ENCODE measurements at places on chromosomes 11 and 22.
A peak's percentile ranks its signal among the peaks of the same experiment; 100 is the strongest.

DNA sequence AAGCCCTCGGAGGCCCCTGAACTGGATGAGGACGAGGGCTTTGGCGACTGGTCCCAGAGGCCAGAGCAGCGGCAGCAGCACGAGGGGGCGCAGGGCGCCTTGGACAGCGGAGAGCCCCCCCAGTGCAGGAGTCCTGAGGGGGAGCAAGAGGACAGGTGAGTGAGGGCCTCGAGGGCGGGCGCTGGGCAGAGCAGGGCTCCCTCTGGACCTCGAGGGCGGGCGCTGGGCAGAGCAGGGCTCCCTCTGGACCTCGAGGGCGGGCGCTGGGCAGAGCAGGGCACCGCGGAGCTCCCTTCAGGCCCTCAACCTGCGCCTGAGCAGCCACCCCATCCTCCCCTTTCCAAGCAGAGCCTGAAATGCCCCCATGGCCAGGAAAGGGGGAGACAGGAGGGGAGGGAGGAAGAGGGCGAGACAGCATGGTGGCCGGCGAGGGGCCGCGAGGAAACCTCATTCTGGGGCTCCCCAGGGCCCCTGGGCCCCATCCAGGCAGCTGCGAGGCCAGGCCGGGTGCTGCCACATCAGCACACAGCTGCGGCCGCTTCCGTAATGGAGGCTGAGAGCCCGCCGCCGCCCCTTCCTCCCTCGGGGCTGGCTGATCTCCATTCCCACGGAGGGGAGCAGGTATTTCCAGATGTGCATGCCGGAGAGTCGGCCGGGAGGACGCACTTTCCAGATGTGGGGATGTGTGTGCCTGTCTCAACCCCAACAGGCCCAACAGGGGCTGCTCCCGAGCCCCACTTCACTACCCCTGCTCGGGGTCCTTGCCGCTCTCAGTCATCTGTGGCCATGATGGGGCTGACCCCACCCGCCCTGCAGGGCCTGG is 10.0 kb downstream of the PRR33 start:
- peak; percentile 81 for DNase-seq

- no peak for DNase-seq
Measured at GRCh38 chr11:35313760-35314153, 105.6 kb downstream of the SLC1A2 start.

DNA sequence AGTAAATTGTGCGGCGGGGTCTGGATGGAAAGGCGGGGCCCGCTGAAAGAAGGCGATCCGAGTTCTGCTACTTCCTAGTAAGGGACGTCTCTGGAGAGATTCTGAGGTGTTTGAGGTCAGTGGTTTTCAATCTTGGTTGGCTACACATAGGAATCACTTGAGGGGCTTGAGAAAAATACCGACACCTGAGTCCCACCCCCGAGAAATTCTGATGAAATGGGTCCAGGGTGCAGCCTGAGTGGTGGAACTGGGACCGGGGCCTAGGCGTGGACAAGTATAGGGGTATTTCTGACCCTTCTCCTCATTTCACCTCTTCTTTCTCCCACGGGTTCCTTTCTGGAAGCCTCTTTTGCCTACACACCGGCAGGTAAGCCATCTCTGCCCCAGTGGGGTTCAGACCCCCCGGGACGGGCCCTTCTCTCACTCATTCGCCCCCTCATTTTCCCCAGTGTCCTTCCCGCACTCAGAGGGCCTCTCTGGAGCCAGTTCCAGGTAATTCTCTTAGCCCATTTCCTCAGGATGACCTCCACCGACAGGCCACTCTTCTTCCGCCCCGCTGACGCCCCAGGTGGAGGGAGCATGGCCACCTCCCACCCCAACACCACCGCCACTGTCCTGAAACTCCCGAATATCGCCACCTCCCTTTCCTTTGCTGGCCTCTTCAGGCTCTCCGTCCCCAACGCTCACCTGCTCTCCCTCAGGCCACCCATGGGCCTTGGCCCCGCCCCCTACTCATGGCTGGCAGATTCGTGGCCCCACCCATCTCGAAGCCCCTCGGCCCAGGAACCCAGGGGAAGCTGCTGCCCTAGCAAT is 11.8 kb downstream of the ROBO3 start:
- DNase-seq: no peak

- peak; percentile 64 for DNase-seq
Measured at GRCh38 chr11:17972987-17973386, 39.9 kb downstream of the SERGEF start.

- no peak for DNase-seq
Measured at GRCh38 chr11:30326114-30326778, 3.3 kb downstream of the ARL14EP start.

DNA sequence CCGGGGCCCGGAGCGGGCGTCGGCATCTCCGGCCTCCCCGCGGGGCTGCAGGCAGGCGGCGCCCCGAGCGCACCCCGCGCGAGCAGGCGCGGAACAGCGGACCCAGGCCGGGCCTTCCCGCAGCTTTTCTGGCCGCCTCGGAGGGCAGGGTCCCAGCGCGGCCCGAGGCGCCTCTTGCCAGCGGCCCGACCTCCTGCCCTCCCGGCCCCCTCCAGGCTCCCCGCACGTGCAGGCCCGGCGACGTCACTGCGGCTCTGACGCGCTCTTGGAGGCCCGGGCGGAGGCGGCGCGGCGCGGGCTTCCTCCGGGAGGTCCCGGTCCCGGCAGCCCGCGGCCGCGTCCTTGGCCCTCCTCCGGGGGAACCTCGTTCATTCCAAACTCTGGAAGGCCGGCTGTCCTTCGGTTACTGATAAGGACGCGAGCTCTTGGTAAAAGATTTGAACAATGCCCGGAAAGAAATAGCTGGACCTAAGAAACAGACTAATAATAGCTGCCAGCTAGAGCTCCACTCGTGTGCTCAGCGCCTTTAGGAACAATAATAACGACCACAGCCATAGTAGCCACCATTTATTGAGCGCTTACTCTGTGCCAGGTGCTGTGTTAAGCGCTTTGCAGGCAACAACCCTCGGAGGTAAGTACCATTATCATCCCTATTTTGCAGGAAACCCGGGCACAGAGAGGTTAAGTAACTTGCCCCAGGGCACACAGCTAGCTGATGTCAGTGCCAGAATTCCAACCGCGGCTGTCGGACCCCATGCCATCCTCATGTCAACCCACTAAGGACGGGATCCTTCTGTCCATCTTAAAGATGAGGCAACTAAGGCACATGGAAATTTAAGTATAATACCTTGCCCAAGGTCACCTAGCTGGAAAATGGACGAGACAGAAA is 39.1 kb upstream of the CREB3L1 start:
- peak; percentile 85 for DNase-seq

DNA sequence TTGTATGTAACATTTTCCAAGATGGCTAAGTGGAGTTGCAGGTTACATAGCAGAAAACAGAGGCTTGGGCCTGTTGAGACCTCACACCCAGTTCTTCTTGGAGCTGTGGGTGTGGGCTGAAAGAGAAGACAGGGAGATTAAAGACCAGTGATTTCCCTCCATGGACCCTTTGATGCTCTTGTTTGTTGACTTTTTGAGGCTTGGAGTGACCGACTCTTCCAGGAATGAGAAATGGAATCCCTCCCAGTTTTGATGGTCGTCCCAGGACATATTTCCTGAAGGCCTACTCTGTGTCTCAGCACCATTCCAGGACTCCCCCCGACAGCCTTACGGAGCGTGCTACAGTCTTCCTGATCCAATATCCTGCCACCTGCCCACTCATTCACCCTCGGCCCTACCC is 96.9 kb downstream of the PTPRJ start:
- no peak for DNase-seq

DNA sequence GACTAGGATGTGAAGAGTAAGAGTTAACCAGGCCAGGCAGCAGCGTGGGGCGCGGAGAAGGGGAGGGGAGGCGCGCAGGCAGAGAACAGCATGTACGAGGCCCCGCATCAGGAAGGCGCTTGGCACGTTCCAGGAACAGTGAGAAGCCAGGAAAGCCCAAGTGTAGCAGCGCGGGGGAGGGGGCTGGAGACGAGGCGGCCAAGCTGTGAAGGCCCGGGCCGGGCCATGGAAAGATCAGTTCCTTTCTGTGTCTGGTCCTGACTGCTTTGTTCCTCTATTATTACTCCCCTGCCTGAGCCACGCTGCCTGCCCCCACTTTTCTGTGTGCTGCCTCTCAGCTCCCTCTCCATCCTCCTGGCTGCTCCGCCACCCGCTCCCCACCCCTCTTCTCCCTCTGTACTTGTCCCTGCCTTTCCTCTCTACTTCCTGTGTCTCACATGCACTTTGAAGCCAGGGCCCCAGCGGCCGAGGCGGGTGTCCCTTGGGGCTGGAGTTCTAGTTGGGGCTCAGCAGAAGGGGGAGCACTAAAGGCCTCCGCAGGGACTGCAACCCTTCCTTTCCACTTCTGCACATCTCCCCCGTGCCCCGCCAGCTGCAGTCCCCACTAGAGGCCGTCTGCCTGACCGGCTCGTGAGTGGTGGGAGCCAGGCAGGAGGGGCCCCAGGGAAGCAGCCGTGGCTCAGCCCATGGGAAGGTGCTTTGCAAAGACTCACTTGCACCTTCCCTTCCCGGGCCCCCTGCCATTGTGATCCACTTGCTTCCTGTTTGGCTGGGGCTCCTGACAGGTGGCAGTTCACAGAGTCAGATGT is 63.7 kb downstream of the PRDM11 start:
- DNase-seq: peak; percentile 77

DNA sequence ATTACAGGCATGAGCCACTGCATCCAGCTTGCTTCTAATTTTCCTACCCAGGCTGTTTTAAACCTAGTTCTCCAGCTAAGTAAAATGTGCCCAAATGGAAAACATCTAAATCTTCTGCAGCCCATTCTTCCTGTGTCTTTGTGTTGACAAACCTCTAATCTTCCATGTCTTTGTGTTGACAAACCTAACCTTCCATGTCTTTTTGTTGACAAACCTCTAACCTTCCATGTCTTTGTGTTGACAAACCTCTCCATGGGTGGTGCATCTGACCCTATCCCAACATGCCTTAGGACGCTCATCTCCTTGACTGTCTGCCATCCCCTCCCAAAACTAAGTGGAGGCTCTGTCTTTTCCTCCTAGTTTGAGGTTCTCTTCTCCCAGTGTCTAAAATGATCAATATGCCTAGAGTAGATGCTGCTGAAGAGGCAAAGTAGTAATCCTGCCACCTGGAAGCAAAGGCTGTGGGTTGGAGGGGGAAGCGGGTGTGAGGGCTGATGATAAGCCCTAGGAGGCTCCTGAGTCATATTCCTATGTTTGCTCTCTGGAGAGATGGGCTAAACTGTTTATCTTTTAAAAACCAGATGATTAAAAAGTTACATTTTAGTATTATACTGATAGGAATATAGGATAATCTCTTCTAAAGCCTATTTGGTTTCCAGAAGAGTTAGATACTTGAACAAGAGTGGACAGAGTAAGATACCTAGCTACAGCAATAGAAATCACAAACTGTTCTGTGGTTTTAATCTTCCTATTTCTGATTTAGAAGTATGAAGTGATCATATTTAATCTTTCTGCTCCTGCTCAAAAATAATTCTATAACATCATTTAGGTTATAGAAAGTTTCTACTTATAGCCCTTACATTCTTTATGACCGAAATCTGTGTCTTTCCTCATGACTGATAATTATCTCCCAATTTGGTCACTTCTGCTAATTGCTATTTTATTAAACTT is 7.9 kb downstream of the FEN1 start:
- DNase-seq: no peak
